ENCODE measurements at places on chromosomes 12 and 14. TPM values are rescaled to one million over a fixed set of nuclear protein-coding genes. Genes with fewer than 3 reads are reported as not detected.

GRCh38 chr12:130990034-130990433 lies 36.3 kb downstream of the ADGRD1 start:
- DNase-seq, result no peak
- H3K27ac ChIP-seq, result no peak overlapping the region
- H3K27me3 ChIP-seq, result no peaks in the 10 kb centered on the region

Gene NRIP2
- total RNA-seq, result not detected

- no peak overlapping the region for H3K4me3 ChIP-seq
- no peaks in the 10 kb centered on the region for H3K4me1 ChIP-seq
- H3K27ac ChIP-seq, result no peak overlapping the region
- DNase-seq, result no peak
- no peaks in the 10 kb centered on the region for H3K36me3 ChIP-seq
- no peaks in the 10 kb centered on the region for H3K27me3 ChIP-seq
Measured at GRCh38 chr12:109289551-109289950, 19.5 kb downstream of the FOXN4 start.

DNA sequence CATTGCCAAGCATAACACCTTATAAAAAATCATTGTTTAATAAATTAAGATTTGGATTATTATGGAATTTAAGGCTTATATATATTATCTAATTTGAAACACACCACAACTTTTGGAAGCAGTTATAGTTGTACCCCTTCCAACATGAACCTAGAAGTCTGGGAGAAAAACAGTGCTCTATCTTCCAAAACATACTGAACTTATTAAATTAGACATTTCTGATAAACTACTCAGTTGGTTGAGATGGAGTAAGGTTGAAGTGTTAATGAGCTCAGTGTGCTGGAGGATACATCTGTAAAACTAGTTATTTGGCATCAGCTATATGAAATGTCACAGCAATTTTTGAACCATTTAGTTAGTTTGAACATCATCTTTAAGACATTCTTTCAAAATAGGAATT lies 227.4 kb downstream of the ALX1 start:
- H3K36me3 ChIP-seq, result no peaks in the 10 kb centered on the region
- no peak overlapping the region for H3K27ac ChIP-seq
- no peak overlapping the region for H3K4me3 ChIP-seq
- H3K27me3 ChIP-seq, result no peaks in the 10 kb centered on the region

DNA sequence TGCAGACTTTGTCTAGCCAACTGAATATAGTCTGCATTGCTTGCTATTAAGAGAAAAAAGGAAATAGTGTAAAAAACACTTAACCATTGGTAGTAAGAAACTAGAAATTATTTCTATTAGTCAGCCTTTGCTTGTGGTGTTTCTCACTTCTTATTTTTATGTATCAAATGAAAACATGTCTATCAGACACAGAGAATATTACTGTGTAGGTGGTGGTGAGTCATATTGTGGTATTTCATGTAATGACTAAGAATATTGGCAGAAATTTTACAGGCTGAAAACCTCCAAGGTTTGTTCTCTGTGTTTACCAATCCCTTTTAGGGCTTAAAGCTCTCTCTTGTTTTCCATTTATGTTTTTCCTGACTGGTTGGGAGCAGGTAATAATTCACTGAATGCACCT lies 87.2 kb downstream of the DAAM1 start:
- H3K36me3 ChIP-seq, result no peaks in the 10 kb centered on the region
- H3K4me3 ChIP-seq, result no peak overlapping the region
- no peak for DNase-seq
- H3K4me1 ChIP-seq, result peaks cover 4% of the 10 kb centered on the region
- H3K27me3 ChIP-seq, result no peaks in the 10 kb centered on the region
- H3K27ac ChIP-seq, result no peak overlapping the region

DNA sequence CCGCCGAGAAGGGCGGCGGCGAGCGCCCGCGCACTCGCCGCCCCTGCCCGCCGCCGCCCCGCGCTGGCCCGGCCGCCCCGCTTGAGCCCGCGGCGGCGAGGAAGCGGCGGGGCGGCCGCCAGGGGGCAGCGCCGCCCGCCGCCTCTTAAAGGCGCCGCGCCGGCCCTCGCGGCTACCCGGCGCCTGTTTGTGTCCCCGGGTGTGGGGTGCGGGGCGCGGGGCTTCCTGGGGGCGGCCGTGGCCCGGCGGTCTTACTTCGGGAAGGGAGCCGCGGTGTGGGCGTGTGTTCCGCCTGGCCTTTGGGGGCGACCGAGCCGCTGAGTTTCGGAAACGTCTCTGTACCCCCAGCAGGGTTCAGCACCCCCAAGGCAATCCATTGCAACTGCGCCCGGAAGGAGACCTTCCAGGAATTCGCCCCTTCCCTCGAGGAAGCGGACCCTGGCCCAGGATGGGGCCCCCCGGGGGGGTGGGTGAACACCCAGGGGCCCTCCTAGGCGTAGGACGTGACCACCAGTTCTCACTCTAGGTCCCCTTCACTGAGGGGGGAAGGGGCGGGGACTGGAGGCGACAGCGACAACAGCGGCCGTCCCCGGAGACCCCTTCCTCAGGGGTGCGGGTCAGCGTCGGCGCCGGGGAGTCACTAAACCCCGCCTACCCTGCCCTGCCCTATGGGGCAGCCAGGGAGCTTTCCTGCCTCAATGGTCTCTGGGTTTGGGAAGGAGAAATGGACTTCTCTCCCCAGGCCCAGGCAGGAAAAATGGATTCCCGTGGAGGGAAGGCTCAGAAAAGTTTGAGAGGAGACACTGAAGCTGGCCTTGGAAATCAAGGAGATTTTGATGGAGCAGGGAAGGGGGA lies at the start of gene ITPK1:
TSS of gene ITPK1 (minus strand) at position 105 of the 855 bp plus-strand sequence. CDS start 762 bp downstream, outside the sequence.
- H3K4me3 ChIP-seq, result peak within 1 kb of the TSS; percentile 81
- no peaks in the 10 kb centered on the region for H3K27me3 ChIP-seq
- H3K36me3 ChIP-seq, result no peaks in the 10 kb centered on the region
- peak within 1 kb of the TSS; percentile 92 for H3K27ac ChIP-seq

Gene SERPINA4
- total RNA-seq, result not detected
